Heart left ventricle (tissue), 16 donors: ENCODE measurements at places on chromosomes 2 and 18. TPM values are rescaled to one million over a fixed set of nuclear protein-coding genes. Genes with fewer than 3 reads are reported as not detected.

- DNase-seq = no peak
Observed at GRCh38 chr2:174585657-174586252, 11.8 kb downstream of the WIPF1 start.

DNA sequence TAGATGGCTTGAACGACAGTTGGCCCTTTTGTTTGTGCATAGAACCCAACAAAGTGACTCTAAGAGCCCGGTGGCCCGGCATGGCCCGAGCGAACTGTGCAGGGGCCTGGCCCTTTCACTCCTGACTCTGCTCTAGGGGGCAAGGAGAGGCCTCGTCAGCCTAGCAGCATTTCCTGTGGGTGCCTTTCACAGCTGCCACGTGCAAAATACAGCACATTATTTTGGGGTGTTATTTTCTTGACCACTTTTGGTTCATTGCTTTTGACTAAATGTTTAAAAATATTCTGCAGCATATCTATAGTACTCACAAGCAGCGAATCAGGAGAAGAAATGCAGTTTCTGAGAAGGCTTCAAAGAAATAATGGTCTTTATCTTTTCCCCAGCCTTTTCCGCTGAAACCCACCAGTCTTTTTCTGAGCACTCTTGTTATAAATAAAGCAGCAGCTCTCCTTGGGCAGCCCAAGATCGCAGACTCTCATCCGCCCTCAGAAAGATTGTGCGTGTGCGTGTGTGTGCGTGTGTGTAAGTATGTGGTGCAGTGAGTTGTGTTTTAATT lies 31.3 kb downstream of the DGKD start:
- no peak for DNase-seq

DNA sequence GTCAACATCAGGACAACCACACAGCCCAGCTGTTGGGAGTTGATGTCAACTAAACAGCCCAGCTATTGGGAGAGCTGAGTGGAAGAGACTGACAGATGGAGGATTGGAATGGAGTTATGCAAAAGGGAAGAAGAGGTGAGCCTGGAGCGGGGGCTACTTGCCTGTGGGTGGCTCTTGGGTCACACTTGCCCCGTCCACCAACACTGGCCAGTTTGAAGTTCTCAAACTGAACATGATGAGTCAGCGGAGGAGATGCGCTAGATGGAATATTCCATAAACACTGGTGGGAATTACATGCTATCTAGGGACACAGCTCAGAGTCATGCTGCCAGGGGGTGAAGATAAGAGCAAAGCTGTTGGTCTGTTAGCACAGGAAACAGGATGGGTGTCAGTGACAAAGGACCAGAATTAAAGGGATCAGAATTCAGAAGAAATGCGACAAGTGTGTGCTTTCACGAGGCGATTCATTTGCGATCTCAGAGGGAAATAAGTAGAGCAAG lies 33.2 kb upstream of the AGAP1 start:
- no peak for DNase-seq

DNA sequence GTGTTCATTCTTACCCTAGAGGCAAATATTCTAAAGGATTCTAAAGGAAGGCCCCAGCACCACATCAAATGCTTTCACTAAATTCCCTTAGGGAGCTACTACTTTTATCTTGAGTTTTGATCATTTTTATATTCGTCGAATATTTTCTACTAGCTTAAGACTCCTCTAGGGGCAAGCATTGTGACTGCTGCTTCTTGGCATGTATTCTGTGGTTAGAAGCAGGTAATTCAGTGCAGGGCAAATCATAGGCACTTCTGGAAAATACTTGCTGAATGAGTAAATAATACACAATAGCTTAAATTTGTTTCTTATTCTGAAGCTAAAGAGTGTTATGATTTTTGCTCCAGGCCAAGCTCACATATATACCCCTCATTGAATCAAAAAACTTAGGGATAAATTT lies 136.4 kb downstream of the LRP2 start:
- no peak for DNase-seq

GRCh38 chr2:120968307-120969015 lies 232.8 kb downstream of the GLI2 start:
- DNase-seq = no peak

GRCh38 chr2:233699424-233700027 lies 6.8 kb downstream of the UGT1A6 start:
- DNase-seq = no peak

DNA sequence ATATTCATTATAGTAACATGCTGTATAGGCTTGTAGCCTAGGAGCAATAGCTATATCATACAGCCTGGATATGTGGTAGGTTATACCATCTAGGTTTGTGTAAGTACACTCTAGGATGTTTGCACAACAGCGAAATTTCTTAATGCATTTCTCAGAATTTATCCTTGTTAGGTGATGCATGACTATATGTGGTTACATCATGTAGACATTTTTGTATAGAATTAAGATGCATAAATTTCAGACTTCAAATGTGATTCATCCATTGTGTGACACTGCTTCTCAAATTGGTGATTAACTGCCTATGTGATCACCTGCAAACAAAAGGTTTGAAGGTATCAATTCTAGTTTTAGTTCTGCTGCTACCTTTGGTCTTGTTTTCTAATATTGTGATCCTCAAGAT lies 1787.0 kb upstream of the PIK3C3 start:
- DNase-seq = no peak

DNA sequence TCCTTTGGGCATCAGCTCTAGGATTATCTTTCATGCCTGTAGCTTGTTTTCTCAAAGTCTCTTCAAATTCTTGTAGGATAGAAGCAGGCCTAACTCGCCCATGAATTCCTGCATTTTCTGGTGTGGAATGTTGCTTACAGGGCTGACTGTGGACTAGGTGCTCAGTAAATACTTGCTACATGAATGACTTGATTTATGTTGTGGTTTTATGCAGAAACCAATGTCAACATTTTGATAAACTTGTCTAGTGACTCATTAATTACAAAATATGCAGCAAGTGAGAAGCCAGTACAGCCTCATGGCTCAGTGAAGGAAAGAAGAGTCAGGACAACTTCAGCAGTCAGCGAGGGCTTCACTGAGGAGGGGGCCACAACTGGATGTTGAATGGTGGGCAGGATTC lies 110.6 kb upstream of the SIX2 start:
- no peak for DNase-seq

- DNase-seq = no peak
Observed at GRCh38 chr2:240869956-240870875, 1.6 kb downstream of the AGXT start.

- DNase-seq = no peak
Observed at GRCh38 chr2:160087854-160088745, 25.7 kb upstream of the PLA2R1 start.

GRCh38 chr2:96819128-96819875 lies 3.2 kb downstream of the CNNM3 start:
- DNase-seq = no peak

- DNase-seq = no peak
Observed at GRCh38 chr2:218194880-218195279, 22.1 kb upstream of the ARPC2 start.

- DNase-seq = no peak
Observed at GRCh38 chr2:54107903-54108615, 7.4 kb upstream of the ACYP2 start.

GRCh38 chr2:67289921-67290371 lies 107.2 kb upstream of the ETAA1 start:
- no peak for DNase-seq

DNA sequence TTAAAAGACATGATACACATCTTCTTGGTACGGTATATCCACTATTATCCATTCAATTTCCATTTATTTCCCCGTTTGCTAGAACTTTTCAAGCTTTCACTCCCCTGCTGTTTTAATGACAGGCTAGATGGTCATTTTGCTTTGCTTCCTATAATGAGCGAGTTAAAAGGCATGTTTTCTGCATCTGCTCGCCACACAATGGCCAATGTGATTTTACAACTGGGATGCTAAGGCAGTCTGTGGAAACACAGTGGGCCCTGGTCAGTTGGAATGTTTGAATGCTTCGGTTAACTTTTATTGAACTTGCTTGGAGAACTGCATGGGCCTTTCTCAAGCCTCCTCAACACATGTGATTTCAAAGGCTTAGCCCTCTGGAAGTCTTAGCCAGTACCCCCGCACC lies 48.4 kb upstream of the TNP1 start:
- DNase-seq = no peak

GRCh38 chr2:102181919-102182635 lies 4.7 kb upstream of the IL1RL2 start:
- DNase-seq = peak; percentile 38

DNA sequence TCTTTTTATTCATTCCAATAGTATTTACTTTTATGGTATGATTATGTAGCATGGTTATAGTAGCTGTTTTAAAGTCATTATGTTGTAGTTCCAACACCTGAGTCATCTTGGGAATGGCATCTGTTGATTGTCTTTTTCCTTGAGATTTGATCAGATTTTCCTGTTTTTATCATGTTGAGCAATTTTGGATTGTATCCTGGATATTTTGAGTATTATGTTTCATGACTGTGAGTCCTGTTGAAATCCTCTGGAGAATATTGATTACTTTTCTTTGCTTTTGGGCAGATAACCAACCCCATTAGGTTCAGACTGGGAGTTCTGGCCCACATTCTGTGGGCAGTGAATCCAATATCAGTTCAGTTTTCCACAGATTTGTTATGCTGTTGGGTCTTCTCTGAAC lies 163.2 kb upstream of the SPRED2 start:
- DNase-seq = no peak

DNA sequence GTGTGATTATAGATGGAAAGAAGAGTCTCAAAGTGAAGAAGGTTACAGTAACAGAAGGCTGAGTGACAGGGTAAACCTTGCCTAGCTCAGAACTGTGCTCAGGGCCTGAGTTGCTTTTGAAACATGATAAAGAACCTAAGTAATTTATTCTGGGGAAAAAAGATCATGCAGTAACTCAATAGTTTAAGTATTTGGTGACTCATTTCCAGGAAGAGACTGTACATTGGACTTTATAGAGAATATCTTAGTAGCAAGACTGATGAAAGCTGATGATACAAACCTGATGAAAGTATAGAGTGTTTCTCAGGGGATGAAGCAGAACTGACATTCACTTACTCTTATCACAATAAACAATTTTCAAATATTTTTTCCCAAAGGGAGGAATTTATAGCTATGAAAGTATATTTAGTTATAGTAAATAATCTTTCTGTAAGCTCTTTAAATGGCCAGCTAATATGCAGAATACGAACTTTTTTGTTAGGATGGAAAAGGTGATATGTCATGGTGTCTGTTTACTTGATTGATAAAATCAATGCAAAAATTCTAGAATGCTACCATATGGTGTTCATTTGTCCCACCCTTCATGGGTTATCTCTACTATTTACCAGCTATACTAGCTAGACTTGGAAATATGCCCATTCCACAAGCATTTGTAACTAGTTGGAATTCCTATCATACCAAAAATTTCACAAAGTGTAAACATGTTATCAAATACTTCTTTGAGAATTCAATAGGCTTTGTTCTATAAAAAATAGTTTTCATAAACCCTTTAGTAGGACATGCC lies 1265.5 kb upstream of the ACVR2A start:
- no peak for DNase-seq

DNA sequence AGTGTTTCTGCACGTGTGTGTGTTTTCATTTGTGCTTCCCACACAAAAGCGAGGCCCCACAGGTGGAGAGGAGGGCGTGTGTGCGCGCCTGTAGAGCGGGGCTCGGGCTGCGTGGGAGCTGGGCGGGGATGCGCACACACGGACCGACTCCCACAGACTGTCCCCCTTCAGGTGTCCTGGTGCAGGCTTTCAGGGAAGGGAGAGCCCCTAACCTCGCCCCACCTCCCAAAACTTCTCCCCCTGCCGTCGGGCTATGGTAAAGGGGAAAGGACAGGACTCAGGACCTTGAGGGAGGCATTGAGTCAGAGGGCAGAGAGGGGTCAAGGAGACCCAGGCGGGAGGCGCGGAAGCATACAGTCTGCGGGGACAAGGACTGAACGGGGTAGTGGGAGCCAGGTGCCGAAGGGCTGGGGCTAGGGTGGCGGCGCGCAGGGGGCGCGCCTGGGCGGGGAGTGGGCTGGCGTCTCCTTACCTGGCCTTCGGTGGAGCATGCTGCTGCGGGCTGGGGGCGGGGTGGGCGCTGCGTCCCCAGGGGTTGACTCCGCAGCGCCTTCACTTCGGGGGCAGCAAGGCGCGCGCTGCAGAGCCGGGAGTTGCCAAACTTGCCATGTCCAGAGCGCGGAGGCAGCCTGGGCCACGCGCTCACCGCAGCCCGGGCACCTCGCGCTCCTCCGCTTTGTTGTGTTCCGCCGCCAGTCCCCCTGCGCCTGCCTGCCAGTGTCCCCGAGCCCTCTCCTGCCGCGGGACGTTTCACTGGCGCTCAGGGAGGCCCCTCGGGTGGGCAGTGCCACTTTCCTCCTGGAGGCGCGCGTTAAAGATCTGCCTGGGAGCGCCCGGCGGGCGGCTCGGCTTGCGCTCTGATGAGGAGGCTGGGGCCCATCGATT lies 302.0 kb downstream of the NCKAP5 start:
- DNase-seq = no peak

- no peak for DNase-seq
Observed at GRCh38 chr18:3624935-3625741, 175.2 kb downstream of the TGIF1 start.

GRCh38 chr2:96913398-96914202 lies 43.7 kb upstream of the SEMA4C start:
- DNase-seq = peak; percentile 53

DNA sequence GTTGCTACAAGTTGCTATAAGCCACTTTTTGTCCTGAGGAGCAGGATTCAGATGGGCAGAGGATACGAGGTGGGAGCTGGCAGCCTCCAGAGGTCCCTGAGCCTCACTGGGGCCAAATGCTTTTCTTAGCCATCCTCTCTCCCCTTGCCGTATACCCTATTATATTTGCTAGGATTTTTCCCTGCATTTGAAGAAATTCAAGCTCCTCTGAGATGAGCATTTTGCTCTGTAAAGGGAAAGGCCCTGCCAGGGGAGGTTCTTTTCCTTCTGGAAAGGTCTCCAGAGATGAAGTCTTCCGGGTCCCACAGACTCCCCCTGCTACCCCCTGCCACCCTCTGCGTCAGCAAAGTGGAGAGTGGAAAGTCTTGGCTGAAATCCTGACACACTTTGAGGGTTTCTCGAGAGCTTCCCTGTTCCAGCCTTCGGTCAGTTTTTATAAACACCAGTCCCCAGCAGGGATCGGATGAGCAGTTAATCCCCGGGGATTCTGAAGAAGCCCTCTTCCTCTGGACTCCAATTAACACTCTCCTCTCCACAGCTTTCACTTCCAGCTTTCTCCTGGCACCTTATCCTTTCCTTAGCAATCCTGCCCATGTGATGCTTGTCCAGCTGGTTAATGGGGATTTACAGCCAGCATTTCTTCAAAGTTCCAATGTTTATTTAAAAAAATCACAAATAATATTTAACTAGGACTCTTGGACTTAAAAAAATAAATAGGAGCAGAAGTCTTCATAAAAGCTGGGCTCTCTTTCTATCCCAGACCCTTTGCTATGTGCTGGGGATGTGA lies 13.1 kb downstream of the CYRIA start:
- DNase-seq = no peak

- DNase-seq = no peak
Observed at GRCh38 chr2:200137271-200137670, 169.2 kb upstream of the SPATS2L start.

- DNase-seq = no peak
Observed at GRCh38 chr2:17593841-17594491, 53.5 kb downstream of the VSNL1 start.

NEUROD1 gene
- not detected for total RNA-seq

SLC9A4 gene
- total RNA-seq = not detected

TTC39C gene
- 6.4 TPM for total RNA-seq

EFEMP1 gene
- 46.8 TPM for total RNA-seq

SLC4A5 gene
- total RNA-seq = 0.36 TPM

TMEM185B gene
- 19.6 TPM for total RNA-seq

C2orf80 gene
- total RNA-seq = not detected

LOXHD1 gene
- total RNA-seq = 0.54 TPM

GATA6 gene
- total RNA-seq = 97.7 TPM

IMMT gene
- 246 TPM for total RNA-seq

ASB18 gene
- total RNA-seq = 49.8 TPM

HOXD12 gene
- not detected for total RNA-seq

TSGA10 gene
- 3.3 TPM for total RNA-seq

LGALSL gene
- 22.5 TPM for total RNA-seq
